ENCODE measurements at places on chromosomes 5 and 9.

DNA sequence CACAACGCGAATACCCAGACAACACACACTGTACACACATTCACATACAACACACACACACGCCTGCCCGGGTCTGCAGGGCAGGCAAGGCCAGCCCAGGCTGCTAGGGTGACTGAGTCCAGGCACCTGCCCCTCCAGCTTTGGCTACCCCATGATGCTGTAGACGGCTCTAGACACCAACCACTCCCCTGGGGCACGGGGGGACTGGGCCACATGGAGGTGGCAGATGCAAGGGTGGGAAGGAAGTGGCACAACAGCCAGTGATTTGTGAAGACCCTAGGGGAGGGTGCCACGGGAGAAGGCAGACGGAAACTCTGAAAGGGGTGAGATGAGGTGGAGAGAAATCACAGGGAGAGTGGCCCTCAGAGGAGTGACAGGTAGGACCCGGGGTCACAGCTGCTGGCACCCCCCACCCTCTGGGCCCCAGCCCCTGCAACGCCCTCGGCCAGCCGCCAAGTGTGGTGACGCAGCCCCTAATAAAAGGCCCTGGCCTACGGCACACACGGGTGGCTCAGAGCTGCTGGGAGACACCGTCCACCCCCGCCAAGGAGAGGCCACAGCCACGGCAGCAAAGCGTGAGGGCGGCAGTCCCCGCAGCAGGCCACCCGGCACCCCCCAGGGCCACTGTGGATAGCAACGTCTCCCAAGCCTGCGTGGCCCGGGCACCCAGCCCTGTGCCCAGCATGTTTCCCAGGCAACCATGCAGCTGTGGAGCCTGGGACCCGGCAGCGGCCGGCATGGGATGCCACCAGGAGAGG is 6.6 kb upstream of the CCDC187 start:
- DNase-seq = peak; percentile 23

GRCh38 chr5:62597314-62597713 is 18.7 kb downstream of the LRRC70 start:
- DNase-seq = no peak

DNA sequence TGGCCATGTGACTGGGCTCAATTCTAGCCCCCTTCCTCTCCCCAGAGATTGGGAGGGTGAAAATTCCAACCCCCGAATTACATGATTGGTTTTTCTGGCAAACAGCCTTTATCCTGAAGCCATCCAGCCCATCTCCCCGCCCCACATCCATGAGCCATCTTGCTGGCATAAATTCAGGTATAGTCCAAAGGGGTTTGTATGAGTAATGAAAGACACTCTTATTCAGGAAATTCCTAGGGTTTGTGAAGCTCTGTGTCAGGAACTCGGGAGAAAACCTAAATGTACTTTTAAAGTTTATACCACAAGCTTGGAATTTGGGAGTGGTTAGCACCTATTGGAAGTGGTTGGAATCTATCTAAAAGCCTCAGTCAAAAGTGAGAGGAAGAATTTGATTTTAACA is 80.6 kb upstream of the SIMC1 start:
- DNase-seq = no peak

DNA sequence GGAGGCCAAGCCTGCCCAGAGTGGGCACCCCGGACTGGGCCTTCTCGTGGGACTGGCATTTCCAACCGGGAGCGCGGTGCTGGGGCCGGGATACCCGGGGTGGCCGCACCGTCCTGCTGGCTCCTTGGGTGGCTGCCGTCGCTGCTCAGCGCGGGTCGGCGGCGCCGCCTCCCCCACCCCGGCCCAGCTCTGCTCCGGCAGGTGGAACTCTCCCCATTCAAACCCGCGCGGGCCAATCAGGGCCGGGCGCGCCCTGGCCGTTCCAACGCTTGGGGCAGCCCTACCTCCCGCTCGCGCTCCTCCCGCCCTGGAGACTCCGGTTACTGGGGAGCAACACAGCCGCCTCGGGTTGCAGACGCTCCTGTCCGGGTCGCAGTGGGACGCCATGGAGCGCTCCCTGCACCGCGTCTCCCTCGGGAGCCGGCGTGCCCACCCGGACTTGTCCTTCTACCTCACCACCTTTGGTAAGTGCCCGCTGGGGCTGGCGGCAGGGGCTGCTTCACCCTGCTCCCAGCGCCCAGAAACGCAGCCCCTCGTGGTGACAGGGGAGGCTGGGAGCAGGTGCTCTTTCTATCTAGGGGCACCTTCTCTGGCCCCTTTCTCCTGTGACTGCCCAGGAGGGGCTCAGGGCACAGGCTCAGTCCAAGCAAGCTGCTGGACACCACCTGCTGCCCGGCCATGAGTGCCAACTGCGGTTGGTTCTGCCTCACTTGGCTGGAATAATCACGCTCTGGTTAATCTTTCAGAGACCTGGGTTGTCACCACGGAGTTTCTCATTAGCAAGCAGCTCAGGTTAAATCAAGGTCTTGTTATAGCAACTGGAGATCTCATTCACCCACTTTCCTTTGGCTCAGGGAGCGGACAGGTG is at the start of gene RGS3:
TSS of gene RGS3 (plus strand) at position 310 of the 868 bp plus-strand sequence. CDS start at position 386, 76 bp downstream.
- DNase-seq = peak; percentile 82

DNA sequence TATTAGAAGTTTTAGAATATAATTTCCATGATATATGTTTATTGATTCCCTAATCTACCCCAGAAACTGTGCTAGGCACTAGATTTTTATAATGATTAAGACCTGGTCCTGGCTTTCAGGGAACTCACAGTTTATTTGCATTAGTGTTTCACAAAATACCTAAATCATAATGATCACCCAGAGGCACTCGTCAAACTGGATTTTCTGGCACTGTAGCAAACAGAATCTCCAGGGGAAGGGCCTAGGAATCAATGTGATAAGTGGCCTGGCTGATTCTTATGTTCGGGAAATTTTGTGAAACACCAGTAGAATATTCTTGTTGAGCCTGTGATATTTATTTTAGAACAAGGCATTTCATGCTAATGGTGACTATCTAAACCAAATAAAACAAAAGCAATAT is 37.4 kb upstream of the SRP19 start:
- no peak for DNase-seq

DNA sequence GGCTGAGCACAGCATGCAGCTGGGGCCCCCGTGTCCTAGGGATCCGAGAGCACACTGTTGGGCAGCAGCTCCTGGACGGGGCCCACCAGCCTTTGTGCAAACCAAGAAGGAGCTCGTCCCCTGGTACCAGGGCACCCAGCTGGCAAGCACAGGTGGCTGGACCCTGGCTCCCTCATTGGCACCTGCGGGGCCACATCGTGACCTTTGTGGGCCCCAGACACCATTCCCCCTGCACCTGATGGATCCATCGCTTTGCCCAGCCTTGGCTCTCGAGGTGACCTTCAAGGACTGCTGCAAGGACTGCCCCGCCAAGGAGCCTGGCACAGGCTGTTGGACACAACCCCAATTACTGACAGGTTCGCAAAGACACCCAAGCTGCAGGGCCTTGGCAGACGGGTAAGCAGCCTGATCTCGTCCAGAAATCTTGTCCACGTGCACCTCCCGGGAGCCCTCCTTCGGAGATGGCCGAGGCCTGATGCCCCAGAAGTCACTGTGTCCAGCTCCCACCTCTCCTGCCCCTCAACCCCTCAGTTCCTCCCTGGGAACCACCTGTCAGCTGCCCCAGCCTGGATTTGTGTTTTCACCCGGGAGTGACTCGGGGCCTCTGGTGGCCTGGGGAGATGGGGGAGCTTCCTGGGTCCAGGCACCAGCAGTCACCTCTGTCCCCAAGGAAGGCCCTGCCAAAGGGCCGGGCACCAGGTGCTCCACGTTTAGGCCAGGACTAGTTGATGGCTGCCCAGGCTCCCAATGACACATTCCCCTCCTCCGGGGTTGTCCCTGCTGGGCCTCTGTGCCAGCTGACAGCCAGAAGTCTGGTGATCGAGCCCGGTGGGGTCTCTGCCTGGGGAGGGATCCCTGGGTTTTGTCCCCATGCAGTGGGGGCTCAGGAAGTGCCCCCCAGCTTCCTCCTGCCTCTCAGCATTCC is 137.1 kb upstream of the PPP1R26 start:
- no peak for DNase-seq
